ENCODE measurements at places on chromosomes 7 and 10.

GRCh38 chr7:78528964-78529363, 730.4 kb downstream of the PHTF2 start:
- DNase-seq: no peak

DNA sequence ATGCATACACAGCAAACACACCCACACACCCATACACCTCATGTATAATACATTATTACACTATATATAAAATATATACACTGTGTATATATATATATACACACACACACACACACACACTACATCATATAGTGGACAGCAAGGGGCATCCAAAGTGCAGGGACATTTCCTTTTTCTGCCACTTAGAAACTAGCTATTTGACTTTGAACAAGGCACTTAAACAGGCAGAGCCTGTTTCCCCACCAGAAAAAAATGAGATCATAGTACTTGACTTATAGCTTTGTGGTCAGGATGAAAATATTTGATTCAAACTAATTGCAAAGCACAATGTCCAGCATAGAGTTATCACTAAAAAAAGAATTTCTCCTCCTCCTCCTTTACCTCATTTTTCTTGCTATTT, 254.3 kb upstream of the NPVF start:
- DNase-seq: no peak

- DNase-seq: no peak
These were observed 202.0 kb downstream of the ANK3 start for GRCh38 chr10:60187691-60188090.

GRCh38 chr7:87345962-87346371, 503 bp downstream of the CROT start:
- DNase-seq: no peak

All from hematopoietic multipotent progenitor cell treated with erythropoietin and hydrocortisone succinate and interleukin-3 and kit ligand, for 15 days (in vitro differentiated cells).